ENCODE measurements at places on chromosomes 3 and 15.
A peak's percentile ranks its signal among the peaks of the same experiment; 100 is the strongest.

DNA sequence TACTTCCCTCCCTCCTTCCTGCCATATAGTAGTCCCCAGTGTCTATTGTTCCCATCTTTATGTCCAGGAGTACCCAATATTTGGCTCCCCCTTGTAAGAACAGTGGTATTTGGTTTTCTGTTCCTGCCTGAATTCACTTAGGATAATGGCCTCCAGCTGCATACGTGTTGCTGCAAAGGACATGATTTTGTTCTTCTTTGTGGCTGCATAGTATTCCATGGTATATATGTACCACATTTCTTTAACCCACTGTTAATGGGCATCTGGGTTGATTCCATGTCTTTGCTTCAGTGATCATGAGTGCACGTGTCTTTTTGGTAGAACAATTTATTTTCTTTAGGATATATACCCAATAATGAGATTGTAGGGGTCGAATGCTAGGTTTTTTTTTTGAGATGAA is 19.3 kb downstream of the SPRED1 start:
- no peak for DNase-seq

GRCh38 chr3:194095464-194095863 is 40.5 kb upstream of the HES1 start:
- no peak for DNase-seq

DNA sequence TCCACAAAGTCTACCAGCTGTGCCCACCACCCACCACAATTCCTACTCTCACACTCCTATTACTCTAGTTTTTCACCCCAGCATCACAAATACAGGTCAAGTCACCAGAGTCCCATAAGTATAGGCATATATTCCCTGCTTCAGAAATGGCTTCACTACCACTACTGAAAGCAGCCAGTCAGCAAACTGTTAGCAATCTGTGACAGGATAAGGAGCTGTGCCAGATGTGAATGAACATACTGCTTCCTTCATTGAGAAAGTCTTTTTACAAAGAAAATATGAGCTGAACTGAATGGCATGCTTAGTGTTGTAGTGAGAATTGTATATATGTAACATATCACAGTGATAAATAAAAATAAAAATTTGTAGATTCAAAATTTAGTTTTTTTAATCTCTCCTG is 76.8 kb downstream of the C3orf85 start:
- no peak for DNase-seq

GRCh38 chr3:190265126-190265525 is 57.1 kb downstream of the CLDN1 start:
- no peak for DNase-seq

DNA sequence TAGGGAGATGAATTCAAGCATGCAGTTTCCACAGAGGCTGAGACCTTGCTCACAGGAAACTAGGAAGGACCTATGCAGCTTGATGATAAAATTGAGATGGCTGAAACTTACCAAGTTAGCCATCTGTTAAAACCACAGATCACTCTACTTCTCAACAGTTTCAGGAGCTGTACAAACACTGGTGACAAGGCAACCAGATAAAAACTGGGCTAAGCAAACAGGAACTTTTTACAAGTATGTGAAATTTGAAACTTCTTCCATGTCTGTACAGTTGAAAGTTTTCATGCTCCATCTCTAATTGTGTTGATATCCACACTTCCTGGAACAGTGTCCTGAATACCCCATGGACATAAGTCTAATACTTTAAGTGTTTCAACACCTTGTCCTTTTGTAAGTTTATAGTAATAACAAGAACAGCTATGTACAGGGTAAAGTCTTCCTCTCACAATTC is 78.2 kb downstream of the FAIM start:
- no peak for DNase-seq

DNA sequence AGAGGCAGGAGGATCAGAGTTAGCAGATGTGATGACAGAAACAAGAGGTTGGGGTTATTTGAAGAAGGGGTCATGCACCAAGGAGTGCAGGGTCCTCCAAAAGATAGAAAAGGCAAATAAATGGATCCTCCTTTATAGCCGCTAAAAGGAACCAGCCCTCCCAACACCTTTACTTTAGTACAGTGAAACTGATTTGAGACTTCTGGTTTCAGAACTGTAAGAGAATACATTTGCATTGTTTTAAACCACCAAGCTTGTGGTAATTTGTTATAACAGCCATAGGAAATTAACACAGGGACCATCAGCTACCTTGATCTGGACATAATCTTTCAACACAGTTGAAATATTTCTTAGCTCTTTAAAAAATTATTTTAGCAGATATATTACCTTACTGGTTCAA is 166.6 kb downstream of the TIGIT start:
- no peak for DNase-seq

GRCh38 chr3:136008732-136009470 is 43.4 kb downstream of the PPP2R3A start:
- DNase-seq: no peak

- DNase-seq: peak; percentile 11
Measured at GRCh38 chr3:138479438-138479863, 45.0 kb downstream of the ESYT3 start.

- no peak for DNase-seq
Measured at GRCh38 chr3:174010907-174011306, 613.4 kb downstream of the NLGN1 start.

GRCh38 chr15:65801229-65801805 is 9.2 kb upstream of the DENND4A start:
- DNase-seq: no peak

DNA sequence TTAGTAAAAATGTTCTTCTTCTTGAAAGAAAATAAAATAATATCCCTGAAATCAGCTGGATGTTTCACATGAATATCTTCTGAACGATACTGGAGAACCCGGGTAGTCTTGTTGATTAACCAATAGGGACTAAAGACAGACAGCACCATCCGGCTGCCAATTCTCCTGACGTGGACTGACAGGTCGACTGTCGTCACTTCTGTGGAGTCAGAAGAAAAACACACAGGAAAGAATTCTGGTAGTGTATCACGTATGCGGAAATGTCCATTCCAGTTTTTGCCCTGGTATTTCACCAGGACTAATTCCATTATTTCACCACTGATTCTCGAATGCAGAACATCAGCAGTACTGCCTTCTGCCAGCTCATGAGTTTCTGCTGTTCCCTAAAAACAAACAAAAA is 144.6 kb downstream of the VPS13C start:
- DNase-seq: no peak

- no peak for DNase-seq
Measured at GRCh38 chr3:46549408-46549904, 16.6 kb downstream of the LRRC2 start.

GRCh38 chr3:130820976-130821375 is 72.9 kb upstream of the ATP2C1 start:
- DNase-seq: no peak

GRCh38 chr3:22523925-22524324 is 679.2 kb upstream of the UBE2E2 start:
- DNase-seq: no peak

GRCh38 chr3:179113903-179114302 is 34.3 kb upstream of the PIK3CA start:
- no peak for DNase-seq

- no peak for DNase-seq
Measured at GRCh38 chr15:44811337-44811736, 75.0 kb downstream of the TRIM69 start.

DNA sequence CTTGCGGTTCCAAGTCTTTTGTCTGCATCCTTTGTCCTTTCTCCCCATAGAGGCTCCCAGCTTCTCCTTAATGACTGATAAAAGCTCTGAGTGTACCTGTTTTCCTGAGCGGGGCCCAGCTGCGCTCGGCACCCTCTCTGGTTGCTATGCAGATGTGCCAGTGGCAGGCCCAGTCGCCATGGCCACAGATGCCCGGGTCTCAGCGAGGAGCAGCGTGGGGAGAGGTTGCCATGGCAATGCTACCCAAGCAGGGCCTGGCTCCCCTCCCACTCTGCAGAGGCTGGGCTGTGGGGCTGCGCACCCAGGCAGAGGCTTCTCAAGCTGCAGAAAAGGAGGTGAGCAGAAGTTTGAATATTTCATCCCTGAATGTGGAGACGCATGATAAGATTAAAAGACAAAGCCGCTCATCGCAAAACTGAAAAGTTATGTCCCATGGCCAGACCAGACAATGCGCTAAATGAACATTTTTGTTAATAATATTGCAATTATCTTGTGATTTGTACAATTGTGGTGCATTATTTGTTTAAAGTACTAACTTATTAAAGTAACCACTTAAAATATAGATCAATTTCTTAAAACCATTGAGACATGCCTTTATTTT is 66.1 kb downstream of the TPRA1 start:
- no peak for DNase-seq

DNA sequence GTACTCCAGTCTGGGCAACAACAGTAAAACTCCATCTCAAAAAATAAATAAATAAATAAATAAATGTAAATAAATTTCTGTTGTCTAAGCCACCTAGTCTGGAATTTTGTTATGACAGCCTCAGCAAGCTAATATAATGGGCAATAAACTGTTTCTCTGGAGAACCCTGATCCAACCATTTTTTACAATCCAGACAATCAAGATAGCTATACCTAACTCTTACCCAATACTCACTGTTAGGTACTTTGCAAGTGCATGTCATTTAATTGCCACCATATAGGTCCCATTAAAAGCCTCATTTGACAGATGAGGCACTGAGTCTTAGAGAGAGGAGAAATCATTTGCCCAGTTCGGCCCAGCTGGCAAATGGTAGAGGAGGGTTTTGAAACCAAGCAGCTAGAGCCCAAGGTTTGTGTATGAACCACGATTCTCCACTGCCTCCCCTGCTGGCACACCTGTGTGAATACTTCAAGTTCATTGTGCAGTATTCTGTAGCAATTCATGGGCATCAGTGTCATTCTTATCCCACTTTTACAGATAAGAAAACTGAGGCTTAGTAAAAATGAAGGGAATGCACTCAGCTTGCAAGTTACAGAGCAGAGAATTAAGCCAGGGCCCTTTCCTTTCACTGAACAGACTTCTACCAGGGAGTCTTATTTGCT is 107.0 kb upstream of the UBE2E1 start:
- no peak for DNase-seq

- no peak for DNase-seq
Measured at GRCh38 chr3:175421902-175422301, 562.8 kb downstream of the NAALADL2 start.

GRCh38 chr3:46925585-46925934 is 48.0 kb downstream of the PTH1R start:
- no peak for DNase-seq

DNA sequence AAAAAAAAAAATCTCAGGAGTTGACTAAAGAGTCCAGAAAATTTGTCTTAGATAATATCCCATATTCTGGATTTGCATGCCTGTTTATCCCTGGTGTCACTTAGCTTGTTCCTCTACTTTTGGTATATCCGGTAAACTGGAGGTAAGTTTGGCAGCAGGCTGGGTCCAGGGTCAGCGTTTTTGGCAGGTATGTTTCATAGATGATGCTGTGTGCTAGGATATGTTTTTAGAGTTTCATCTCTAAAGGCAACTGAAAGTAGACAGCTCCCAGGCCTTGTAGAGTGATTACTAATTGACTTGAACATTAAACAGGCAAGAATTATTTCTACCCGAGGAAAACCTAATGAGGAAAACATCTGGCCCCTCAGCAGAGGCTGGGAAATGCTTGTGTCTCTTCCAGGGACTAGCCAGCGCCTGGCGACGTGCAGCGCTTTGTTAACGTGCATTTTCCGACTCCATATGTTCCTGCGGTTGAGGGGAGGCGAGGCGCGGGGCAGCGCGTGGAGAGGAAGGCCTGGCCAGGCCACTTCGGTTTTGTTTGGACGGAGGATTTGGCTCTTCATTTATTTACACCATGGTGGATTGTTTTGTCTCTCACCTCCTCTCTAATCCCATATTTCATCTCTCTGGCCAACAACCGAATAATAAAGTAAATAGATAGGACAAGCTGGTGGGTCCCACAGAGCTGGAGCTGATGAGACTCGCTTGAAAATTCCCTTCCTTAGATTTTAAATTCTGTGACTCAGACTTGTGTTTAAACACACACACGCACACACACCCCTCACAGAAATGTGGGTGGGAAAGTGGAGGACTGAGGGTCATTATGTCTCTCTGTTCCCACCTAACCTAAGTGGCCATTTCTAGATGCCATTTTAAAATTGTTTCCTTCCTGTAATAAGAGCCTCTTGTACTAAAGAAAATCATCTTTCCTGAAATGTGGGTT is 65.3 kb downstream of the ASB7 start:
- DNase-seq: no peak

DNA sequence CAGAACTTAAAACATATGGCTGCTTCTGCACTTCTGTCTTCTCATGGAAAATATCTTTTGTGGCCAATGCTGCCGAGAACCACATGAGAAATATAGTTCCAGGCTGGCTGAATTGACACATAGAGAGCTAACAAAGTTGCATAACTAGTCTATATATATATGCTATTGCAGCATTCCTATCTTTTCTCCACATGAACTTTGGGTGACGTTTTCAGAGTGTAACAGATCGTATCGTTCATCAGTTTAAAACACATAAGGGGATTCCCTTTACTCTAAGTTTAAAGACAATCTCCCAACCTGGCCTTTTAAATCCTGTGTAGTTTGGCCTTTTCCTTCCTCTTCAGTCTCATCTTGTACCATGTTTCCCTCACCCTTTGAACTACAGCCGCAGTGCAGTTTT is 394.2 kb upstream of the CBLB start:
- DNase-seq: no peak

DNA sequence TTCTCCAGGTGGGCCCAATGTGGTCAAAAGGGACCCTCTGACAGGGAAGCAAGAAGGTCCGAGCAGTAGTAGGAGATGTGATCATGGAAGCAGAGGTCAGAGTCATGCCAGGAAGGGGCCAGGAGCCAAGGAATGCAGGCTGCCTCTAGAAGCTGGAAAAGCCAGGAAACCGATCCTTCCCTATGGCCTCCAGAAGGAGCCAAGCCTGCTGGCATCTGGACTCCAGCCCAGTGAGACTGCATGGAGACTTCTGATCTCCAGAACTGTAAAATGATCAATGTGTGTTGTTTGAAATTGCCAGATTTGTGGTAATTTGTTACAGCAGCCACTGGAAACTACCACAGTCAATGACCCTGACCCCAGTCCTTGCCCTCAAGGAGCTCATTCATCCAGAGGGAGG is 56.8 kb upstream of the SPATA12 start:
- no peak for DNase-seq

GRCh38 chr15:83491486-83491885 is 44.3 kb downstream of the SH3GL3 start:
- no peak for DNase-seq

DNA sequence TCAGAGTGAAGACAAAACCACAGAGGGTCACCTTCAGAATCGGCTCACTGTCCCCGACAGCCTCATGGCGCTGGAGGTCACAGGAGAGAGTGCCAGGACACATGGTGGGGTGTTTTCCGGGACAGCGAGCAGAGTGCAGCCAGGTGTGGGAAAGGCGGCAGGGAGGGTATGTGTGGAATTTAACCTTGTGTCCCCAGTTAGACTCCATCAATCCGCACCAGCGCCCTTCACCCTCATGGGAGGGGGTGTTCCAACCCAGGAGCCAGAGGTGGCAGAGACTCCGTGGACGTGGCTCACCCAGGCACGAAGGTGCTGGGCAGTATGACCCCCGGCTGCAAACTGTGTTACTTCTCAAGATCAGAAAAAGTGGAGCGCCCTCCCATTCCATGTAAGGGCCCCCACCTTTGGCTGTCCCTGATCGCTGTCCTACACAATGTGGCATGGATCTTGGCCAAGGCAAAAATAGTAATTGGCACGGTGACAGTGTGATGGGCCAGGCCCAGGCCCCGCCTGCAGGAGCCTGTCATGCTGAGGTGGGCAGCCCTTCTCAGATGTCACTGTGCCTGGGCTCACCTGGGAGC is 190.3 kb downstream of the XXYLT1 start:
- no peak for DNase-seq

GRCh38 chr3:45269952-45270351 is 43.9 kb upstream of the TMEM158 start:
- no peak for DNase-seq

GRCh38 chr15:33211176-33211808 is 16.8 kb upstream of the FMN1 start:
- DNase-seq: no peak
